ENCODE measurements at places on chromosomes 5 and 9. TPM values are rescaled to one million over a fixed set of nuclear protein-coding genes. Genes with fewer than 3 reads are reported as not detected.

- peak; percentile 85 for DNase-seq
Observed at GRCh38 chr5:72451741-72452505, 55.3 kb downstream of the ZNF366 start.

DNA sequence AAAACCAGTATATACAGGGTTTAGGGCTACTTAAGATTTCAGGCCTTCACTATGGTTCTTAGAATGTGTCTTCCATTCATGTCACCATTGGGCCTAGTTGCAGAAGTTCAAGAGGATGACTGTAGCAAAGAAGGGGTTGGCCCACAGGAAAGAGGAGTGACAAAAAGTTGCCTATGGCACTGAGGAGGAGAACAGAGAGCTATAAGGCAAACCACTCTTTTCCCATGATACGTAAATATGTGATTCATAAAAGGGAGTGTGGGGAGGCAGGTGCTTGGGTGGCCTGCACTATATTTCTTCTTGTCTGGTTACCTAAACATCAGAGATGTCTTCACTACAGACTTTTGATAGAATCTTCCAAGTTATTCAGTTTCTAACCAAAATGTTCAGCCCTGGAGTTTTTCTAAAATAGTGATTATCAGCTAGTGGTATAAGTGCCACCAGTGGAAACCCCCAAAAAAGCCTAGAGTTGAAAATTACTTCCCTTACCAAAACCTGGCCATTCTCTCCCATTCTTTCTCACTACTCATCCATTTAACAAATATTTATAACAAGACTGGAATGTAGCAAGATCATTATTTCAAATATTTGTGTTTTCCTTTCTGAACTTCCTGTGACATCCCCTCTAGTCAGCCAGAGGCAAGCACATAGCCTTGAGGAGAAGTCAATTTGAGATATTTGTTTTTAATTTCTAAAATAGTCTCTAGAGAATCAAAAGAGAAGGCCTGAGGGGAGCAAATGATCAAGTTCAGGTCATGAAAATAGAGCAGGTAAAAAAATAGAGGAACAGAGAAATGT, 367.4 kb downstream of the EFNA5 start:
- DNase-seq: no peak

GRCh38 chr5:10243660-10244240, 5.9 kb downstream of the ATPSCKMT start:
- no peak for DNase-seq

- no peak for DNase-seq
Observed at GRCh38 chr5:175523292-175523691, 44.9 kb downstream of the SFXN1 start.

GRCh38 chr5:87770601-87771121, 357.9 kb upstream of the CCNH start:
- DNase-seq: peak; percentile 41

DNA sequence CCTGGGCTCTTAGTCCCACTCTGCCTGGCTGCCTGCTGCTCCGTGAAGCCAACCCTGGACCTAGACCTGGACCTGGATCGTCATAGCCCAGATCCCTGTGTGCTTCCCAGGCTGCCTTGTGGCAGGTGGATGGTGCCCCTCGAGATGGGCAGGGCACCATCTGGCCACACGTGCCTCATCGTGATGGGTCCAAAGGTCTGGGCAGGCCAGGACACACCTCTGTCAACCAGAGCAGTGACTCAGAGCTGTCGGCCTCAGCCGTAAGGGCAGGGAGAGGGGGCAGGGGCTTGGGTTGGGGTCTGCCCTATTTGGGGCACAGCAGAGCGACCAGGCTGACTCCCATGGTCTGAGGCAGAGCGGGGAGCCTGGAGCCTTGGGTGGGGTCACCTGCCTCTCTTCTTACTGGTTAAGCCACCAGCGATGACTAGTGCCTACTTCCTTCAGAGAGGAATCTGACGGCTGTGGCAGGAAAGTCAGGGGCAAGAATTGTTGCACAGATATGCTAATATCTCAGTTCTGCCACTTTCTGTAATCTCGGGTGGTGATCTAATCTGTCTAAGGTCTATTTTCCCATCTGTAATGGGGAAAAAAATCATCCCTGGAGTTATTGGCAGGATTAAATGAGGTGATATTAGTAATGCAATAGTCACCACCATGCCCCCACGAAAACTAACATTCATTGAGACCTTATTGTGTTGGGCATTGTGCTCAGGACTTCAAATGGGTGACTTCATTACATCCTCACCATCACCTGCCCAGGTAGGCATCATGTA, 3.2 kb upstream of the CDHR2 start:
- no peak for DNase-seq

GRCh38 chr9:4491626-4491975, 1.3 kb downstream of the SLC1A1 start:
- no peak for DNase-seq

DNA sequence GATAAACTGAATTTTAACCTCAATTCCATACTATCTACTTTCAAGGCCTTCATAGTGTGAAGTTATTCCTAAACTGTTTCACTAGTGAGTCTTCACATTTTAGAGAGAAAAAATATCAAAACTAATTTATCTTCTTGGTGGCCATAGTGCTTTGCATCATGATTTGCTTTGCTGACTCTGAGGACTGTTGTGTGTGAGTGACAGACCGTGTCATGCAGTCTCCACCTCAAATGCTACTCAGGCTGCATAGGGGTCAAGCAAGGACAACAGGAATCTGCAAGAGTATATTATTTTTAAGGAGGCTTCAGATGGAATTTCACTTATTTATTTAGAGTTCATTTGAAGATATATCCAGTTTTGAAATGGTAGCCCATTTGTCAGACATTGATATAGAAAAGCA, 34.5 kb downstream of the MACIR start:
- DNase-seq: no peak

DNA sequence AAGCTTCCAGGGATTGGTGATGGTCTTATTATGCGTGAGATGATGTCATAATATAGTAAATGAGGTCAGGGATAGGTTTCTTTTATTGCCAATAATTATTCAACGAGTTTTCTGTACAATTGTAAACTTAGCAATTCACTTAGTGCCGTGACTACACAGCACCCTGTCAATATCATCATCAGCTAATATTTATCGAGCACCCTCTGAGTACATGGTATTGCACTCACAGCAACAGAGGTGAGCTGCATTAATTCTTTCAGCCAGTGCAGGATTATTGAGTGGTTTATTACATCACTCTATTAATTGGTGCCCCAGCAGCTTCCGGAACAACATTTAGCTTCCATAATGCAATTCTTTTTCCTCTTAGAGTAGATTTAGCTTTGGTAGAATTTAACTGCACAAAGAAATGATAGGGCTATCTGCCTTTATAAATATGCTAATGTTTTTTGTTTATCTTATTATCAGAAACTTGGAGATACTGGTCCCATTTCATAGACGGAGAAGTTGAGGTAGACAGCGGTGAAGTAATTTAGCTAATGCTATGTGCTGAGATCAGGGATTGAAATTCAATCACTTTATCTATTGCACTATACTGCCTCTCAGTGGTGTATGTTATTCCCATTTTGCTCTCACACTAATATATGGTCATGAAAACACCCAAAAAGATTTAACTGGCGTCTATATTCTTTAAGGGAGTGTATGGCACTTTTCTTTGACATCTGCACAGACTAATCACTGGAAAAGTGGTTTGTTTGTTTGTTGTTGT, 726.1 kb upstream of the WWC1 start:
- DNase-seq: no peak

- no peak for DNase-seq
Observed at GRCh38 chr5:37991301-37992299, 151.8 kb upstream of the GDNF start.

- peak; percentile 97 for DNase-seq
Observed at GRCh38 chr9:113580041-113580953, 116.8 kb downstream of the RGS3 start.

DNA sequence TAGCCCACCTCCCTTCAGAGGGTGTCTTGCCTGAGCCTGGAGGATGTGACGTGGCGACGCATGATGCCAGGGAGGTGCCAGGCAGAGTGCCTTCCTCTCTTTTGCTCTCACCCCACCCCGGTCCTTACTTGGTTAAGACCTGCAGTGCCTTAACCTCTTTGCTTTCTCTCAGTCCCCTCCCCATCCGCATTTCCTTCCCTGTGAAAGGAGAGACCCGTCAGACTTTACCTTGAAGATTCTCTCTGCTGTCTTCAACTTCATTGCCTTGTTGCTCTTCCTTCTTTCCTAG, 52.0 kb upstream of the NCS1 start:
- DNase-seq: no peak

GRCh38 chr9:98797491-98797890, 1.1 kb upstream of the ANKS6 start:
- no peak for DNase-seq

DNA sequence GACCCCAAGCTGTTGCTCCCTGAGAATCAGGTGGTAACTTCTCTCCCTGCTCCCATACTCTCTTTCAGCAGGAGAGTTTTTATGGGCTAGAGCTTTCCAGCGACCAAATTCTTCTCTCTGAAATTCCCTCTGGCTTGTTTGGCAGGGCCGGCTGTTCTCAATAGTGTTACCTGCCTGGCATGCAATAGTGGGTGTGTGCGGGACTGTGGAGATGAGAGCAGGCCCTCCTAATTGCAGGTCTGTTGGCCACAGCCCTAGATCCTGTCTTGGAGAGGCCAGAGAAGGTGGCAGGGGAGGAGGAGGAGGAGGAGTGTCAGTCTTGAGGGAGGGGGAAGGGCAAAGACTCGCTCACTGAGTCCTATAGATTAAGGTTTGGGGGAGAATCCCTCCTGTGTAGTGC, 29.5 kb downstream of the AQP7 start:
- peak; percentile 23 for DNase-seq

DNA sequence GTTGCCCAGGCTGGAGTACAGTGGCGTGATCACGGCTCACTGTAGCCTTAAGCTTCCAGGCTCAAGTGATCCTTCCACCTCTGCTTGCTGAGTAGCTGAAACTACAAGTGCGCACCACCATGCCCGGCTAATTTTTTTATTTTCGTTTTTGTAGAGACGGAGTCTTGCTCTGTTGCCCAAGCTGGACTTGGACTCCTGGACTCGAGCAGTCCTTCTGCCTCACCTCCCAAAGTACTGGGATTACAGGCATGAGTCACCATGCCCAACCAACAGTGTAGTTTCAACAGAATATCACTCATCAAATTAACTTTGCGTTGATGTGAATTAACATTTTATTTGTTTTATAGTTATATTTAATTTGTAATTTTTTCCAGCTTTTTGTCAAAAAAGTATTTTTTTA, 45.3 kb downstream of the WDR70 start:
- no peak for DNase-seq

DNA sequence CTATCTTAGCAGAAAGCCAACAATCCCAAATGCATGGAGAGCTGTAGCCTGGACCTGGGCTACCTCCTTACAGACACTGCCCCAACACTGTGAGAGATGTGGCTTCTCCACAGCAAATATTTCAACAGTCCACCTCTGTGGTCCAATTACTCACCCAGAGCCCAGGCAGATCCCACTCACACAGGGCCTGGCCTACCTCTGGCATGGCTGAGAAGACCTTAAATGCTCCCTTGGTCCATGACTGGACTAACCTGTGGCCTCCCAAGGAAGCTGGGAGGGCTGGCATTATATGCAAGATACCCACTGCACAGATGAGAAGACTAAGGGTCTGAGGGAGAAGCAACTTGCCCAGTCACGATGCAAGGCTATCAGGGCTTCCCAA, 22.8 kb upstream of the SLC25A51 start:
- no peak for DNase-seq

DNA sequence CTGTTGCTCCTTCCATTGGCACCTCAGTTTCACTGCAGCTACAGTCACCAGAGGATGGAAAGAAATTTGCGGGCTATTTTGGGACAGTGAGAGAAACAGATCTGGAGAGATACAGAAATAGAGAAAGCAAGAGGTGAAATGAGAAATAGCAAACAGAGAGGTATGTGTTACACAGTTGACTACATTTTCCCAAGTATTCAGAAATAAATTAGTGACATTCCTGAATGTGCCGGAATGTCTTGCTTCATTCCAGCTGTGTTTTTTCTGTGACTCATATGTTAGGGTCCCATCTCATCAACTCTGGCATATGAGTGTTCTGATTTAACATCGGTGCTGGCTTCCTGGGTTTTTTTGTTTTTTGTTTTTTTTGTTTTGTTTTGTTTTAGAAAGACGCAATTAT, 63.8 kb upstream of the ZNF462 start:
- no peak for DNase-seq

DNA sequence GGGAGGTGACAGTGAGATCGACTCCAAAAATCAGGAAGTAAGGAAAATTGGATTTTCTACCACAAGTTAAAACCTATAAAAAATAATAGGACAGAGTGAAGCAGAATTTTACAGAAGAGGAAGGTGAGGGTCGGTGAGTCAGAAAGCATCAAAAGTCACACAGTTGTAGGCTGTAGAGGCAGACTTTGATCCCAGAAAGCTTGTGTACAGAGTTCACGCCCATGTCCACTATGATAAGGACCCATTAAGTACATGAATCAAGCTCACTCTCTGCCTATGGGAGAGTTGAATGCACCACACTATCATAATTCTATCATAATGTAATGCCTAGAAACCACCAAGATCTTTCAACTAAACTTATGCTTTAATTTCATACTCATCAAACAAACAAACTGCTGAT, 291.2 kb downstream of the PRELID2 start:
- no peak for DNase-seq

The PCDHA12 gene
- not detected for total RNA-seq

The TNFSF8 gene
- 7.1 TPM for total RNA-seq

The BBLN gene
- total RNA-seq: 210 TPM

The EIF4E1B gene
- not detected for total RNA-seq

The CCDC69 gene
- total RNA-seq: 145 TPM

The WHRN gene
- total RNA-seq: 11.8 TPM

The TEK gene
- total RNA-seq: 52.5 TPM

The IFNA21 gene
- not detected for total RNA-seq

All from spleen (tissue), 13 donors.